ENCODE measurements at places on chromosomes 11 and 22. TPM values are rescaled to one million over a fixed set of nuclear protein-coding genes. Genes with fewer than 3 reads are reported as not detected.
A peak's percentile ranks its signal among the peaks of the same experiment; 100 is the strongest.

The TMPRSS13 gene
- total RNA-seq, result not detected

The MGAT3 gene
- total RNA-seq, result 1.1 TPM

The APOL5 gene
- total RNA-seq, result not detected

The CSF2RB gene
- total RNA-seq, result 2.3 TPM

The ST14 gene
- total RNA-seq, result 4.5 TPM

DNA sequence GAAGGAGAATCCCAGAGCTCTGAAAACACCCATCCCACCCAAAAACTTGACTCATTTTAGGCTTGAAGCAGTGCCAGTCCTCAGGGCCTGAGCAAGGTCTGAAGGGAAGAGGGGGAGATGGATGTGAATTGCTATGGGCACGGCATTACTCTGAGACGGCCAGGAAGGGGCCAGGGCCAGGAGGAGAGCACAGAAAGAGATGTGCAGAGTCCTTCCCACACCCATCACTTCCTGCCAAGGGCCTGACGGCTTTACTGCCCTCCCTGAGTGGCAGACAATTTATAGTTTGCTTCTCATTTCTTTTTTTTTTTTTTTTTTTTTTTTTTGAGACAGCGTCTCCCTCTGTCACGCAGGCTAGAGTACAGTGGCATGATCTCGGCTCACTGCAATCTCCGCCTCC lies 22.5 kb downstream of the TAB1 start:
- DNase-seq, result no peak

DNA sequence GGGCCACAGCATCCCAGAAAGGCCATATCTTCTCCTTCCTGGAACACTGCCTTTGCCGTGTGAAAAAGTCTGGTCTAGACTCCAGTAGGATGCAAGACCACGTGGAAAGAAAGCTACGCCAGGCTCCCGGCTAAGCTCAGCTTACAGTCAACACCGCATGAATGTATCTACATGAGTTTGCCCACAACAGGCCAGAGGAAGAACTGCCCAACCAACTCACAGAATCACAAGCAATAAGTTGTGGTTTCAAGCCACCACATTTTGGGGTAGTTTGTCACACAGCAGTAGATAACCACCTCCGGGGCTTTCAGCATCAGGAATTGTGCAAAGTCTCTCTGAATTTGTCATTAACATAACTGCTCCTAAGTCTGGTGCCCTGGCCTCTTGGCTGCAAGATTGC lies 27.3 kb downstream of the HSPA8 start:
- DNase-seq, result no peak

DNA sequence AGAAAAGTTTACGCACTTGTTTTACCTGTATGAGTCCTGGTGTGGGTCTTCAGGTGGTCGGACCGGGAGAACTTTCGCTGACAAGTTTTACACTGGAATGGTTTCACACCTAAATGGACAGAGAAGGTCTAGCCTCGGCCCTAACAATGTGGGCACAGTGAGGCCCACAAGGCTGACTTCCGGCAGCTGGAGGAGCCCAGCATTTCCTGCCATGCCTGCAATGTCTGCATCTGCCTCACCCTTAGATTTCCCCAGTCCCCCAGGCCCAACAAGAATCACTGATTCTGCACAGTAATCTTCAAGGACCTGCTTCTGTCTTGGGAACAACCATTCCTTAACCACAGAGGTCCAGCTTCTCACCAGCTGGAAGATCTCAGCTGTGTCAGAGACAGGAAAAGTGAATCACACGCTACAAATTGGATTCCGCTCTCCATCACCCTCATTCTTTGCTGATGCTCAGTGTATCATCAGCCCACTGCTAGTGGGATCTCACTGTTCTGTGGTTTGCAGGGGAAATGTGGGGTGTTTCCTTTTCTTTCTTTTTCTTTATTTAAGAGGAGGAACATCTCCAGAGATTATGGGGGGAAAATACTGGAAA lies 43.3 kb downstream of the WT1 start:
- DNase-seq, result peak; percentile 43

- DNase-seq, result peak; percentile 8
Observed at GRCh38 chr11:76657187-76658170, 13.1 kb downstream of the LRRC32 start.

DNA sequence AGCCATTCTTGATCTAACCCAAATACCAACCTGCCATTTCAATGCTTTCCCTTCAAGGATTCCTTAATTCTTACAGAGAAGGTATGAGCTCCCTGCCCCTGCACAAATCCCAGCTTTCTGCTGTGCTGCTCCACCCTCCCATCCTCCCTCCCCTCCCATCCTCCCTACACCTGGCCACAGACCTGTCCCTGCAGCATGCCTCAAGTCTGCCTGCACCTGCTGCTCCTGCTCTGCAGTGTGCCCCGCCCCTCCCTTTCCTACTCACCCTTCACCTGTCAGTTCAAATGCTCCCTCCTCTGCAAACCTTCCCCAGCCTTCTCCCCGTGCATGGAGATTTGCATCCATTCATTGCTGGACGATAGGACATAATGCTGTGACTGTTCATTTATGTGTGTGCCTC lies 139.9 kb upstream of the NARS2 start:
- no peak for DNase-seq

- no peak for DNase-seq
Observed at GRCh38 chr11:44629732-44630345, 64.4 kb downstream of the CD82 start.

DNA sequence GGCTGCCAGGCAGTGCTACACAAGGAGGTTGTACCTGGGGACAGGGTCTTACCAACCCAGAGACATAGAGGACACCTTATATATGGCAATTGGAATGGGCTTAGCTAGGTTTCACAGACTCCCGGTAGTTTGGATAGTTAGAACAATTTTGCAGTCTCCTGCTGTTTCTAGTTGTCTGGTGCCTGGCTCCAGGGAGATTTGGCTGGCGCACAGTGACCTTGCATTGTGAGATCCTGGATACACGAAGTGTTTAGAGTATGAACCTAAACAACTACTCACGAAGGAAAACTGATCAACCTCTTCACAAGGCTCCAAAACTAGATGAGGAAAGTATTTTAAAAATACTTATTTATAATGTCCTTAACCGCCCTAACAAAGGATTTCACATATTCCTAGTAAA lies 614.7 kb downstream of the FAM181B start:
- DNase-seq, result no peak

GRCh38 chr22:49786976-49787706 lies 40.5 kb downstream of the BRD1 start:
- DNase-seq, result no peak

DNA sequence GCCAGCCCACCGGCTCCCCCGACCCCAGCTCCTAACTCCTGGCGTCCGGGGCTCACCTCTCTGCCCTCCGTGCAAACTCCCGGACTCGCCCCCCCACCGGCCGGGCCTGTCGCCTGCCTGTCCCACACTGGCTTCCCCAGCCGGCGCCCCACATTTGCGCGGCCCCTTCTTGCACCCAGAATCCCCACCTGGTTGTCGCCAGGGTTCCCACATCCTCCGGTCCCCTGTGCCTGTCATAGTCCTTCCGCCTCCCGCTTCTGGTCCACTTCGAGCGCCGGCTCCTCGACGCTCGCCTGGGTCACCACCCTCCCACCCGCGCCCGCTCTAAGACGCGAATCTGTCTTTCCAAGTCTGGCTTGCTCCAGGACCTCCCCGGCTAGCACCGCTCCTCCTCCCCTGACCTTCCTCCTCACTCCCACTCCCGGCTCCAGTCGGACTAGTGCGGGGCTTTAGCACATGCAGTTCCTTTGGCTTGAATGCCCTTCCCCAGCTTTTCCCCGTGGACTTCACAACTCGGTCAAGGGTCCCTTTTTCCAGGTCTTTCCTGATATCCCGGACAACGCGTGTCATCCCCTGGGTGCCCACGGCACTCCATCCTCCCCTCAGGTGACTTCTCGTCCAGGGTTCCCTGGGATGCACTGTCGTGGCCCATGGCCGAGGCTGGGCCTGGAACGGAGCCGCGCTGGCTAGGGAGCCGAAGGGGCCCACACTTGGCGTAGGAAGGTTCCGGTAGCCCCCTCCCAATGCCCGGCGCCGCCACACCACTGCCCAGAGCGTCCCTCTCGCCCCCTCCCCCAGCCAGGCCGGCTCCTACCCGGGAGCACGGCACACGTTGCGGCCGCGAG lies 635 bp downstream of the SCARF2 start:
- DNase-seq, result no peak

DNA sequence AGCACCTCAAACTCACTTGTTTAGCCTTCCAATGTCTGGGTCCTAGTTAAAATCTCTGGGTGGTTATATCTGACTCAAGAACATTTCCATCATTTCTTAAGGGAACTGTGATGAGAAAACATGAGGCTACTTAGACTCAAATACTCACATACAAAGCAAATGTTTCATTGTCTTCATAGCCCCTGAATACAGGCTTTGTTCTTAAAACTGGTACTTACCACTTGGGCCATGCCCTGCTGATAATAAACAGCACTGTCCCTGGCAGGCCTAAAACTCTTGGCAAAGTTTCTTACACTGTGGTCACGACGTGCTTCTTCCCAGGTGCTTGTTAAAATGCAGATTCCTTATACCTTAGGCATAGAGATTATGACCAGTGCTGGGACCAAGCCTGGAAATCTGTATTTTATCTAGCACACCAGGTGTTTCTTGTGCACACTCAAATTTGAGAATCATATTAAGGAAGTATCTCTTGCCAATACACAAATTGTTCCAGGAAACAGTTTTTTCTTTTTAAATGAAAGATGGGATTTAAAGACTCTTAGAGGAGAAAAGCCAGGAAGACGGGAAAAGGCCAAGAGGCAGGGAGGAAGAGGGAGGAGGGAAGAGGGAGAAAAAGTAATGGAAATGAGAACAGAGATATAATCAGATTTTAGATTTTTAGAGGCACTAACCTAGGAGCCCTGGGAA lies 287.9 kb upstream of the MPPED2 start:
- no peak for DNase-seq

GRCh38 chr22:25027959-25028840 lies 75.7 kb downstream of the KIAA1671 start:
- DNase-seq, result no peak

DNA sequence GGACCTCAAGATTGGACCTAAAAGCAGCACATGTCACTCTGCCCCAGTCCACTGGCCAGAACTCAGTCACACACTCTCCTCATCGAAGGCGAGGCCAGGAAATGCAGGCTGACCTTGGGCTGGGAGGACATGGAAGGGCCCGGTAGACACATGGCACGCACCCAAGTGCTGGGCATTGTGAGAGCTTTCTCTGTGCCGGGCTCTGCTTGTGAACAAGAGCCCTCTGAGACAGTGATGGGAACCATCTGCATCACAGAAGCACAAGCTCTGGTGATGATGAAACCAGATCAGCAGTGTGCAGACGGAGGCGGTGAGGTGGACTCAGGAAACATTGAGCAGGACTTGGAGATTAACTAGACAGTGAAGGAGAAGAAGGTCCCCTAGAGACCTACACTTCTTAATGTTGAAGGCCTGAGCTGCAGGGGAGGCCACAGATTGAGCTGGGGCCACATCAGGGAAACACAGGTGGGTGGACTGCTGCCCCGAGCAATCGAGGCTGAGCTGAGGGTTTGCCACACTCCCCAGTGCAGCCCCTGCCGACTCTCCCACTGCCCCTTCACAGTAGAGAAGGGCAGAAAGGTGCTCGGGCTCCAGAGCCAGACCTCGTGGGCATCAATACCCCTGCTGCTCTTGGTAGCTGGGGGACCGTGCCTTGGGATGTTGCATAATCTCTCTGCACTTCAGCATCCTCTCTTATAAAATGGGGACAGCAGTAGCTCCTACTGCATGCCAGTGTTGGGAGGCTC lies 1460.5 kb downstream of the TBC1D22A start:
- DNase-seq, result no peak

GRCh38 chr11:15967966-15968365 lies 388.4 kb downstream of the SOX6 start:
- no peak for DNase-seq

- DNase-seq, result no peak
Observed at GRCh38 chr11:133232665-133233064, 299.6 kb downstream of the OPCML start.

GRCh38 chr11:99188221-99188620 lies 167.5 kb downstream of the CNTN5 start:
- DNase-seq, result no peak

DNA sequence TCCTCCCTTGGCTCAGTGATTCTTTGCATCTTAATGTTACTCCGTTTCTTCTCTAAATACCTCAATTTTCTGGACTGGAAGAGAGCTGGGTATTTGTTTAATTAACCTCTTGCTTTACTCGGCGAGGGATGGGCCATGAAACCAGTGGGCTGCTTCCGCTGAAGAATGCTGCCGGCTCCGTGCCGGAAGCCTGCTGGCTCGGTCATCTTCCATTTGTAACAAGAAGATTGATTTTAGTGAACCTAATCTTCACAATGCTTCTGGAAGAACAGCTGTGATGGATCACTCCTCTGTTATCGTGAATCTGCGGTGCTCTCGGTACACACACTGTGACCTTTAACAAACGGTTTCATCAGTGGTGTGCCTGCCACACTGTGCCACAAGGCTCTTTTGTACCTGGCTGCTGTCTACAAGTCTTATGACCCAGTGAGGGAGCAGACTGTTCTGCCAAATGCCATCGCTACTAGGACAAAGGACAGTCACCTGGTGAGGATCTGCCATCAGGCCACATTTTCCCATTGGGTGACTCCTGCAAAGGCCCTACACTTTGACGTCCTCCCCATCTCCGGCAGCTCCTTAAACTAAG lies 25.3 kb upstream of the PARVB start:
- no peak for DNase-seq

Measured in ovary (tissue), 10 donors.